ENCODE measurements at places on chromosomes 6 and 20. TPM values are rescaled to one million over a fixed set of nuclear protein-coding genes. Genes with fewer than 3 reads are reported as not detected.

Gene IFT52
- total RNA-seq = 49.6 TPM

Gene TGM2
- total RNA-seq = 598 TPM

Gene KHDC1L
- total RNA-seq = not detected

Gene ACTL10
- total RNA-seq = 2.8 TPM

Gene LY86
- not detected for total RNA-seq

Gene OLIG3
- not detected for total RNA-seq

Gene PDE7B
- 5.5 TPM for total RNA-seq

Gene RIPOR2
- 0.23 TPM for total RNA-seq

Gene SRSF12
- 0.08 TPM for total RNA-seq

Gene WFDC10B
- not detected for total RNA-seq

Gene FRS3
- total RNA-seq = 1.1 TPM

Gene GHRH
- not detected for total RNA-seq

Gene GDAP1L1
- not detected for total RNA-seq

Gene BMP6
- total RNA-seq = 173 TPM

Gene SIGLEC1
- total RNA-seq = not detected

Gene KCNB1
- 0.12 TPM for total RNA-seq

Gene TAAR1
- total RNA-seq = not detected

Gene TRIM38
- total RNA-seq = 6.8 TPM

Gene ZNF292
- 16.2 TPM for total RNA-seq

Gene LAMP5
- not detected for total RNA-seq

Gene ARMH2
- total RNA-seq = not detected

Gene C6orf163
- 0.83 TPM for total RNA-seq

Gene C20orf141
- not detected for total RNA-seq

Gene SYCP2L
- 0.08 TPM for total RNA-seq

Gene TP53TG5
- total RNA-seq = 0.12 TPM

Gene CCN2
- 981 TPM for total RNA-seq

Gene GGT7
- 11.9 TPM for total RNA-seq

Gene BMP2
- 3.8 TPM for total RNA-seq

Gene HTR1E
- not detected for total RNA-seq

Gene SLC24A3
- 0.15 TPM for total RNA-seq

Gene SNAP91
- total RNA-seq = under 0.01 TPM

Gene VIP
- not detected for total RNA-seq

Gene CD40
- total RNA-seq = 7.8 TPM

Gene SYTL3
- 1.4 TPM for total RNA-seq

Gene ARG1
- not detected for total RNA-seq

Gene TSPO2
- total RNA-seq = not detected
